ENCODE measurements at places on chromosomes 5 and 9.

- no peak for DNase-seq
Measured at GRCh38 chr9:89675058-89675742, 70.4 kb downstream of the GADD45G start.

- DNase-seq, result no peak
Measured at GRCh38 chr5:180464603-180464970, 29.6 kb upstream of the CNOT6 start.

DNA sequence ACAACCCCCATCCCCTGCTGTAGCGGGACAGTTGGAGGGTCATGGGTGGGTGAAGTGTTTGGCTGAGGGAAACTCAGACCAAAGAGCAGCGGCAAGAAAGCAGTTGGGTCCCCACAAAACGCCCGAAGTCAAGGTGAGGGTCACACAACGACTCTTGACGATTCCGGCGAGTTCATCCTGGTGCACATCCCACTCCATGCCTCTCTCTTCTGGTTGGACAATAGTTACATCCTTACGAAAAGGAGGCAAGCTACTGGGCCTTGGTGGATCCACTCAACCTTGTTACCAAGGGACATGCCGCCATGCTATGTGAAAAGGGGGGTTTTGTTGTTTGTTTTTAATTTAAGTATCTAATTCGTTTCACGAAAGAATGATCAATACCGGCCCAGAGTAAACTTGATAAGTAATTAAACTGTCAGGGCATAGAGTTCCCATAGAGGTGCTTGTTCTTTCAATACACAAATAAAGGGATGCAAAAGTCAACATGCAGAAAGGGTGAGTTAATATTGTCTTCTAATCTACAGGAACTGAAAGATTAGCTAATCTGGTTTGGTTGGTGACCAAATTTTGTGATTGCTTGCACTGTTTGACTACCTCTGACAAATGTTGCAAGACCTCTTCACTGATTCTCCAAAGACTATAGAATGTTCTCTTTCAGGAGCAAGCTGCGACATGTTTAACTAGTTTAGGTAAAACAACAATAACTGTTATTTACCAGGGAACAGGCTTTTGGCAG, 732 bp upstream of the SMIM15 start:
- DNase-seq, result no peak

DNA sequence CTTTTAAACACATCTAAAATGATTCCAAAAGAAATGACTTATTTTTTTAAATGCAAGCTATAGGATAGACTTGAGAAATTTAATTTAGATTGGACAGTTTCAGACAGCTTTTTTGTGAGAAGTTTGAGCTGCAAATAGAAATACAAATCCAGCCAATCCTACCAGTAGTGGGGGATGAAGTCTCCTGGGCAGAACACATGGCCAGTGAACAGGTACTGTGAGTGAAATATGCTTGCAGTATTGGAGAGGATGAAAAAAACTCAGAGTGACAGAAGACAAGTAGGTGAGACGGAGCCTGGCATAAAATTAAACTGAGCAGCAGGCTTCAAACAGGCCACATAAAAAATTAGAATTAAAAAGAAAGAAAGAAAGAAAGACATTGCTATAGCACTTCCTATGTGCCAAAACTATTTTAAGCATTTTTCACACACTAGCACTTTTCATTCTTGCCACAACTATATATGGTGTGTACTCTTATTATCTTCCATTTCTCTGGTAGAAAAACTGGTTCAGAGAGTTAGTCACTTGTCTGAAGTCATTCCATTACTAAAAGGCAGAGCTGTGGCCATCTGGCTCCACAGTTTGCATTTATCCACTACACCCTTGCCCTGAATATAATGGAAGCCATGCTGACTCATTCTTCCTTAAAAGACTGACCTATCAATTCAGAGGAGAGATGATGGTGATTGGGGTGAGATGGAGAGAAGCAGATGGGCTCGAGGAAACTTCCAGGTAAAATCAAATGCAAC, 310.2 kb upstream of the CTNND2 start:
- DNase-seq, result no peak

GRCh38 chr5:54094706-54095105, 215.7 kb downstream of the ARL15 start:
- DNase-seq, result no peak

- no peak for DNase-seq
Measured at GRCh38 chr5:136073714-136074529, 45.1 kb downstream of the TGFBI start.

DNA sequence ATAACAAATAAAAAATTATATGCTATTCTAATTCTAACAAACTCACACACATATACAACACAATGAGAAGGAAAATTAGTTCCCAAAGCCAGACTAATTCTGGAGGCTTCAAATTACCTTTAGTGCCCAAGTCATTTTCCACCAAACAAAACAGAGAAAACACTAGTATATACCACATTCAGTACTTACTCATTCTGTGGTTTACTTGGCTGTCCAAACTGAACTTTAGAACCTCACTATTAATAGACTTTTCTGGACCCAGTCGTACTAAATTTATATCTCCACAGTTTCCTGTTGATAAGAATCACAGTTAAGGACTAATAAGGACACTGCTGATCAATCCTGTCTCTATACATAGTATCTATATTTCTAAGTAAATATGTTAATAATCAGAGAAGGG, 66.4 kb downstream of the SETX start:
- DNase-seq, result no peak

DNA sequence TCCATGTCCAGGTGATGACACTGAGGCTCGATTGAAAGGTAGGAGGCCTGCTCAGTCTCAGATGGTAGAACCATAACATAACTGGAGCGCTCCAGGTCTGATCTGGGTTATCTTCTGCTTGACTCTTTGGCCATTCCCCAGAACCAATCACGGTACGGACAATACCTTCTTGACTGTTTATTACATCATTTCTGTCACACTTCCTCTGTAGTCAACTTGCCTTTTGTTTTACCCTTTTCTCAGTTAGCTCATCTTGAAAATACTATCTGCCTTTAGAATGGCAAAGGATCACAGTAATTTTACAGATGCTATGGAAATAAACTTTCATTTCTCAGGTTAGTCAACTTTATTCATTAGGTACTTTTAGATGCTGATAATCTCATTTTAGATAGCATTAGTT, 22.4 kb downstream of the GLRA1 start:
- DNase-seq, result no peak

- no peak for DNase-seq
Measured at GRCh38 chr5:148541054-148541835, 113.1 kb downstream of the HTR4 start.

All from CD4-positive, alpha-beta T cell treated with Interleukin-4 for 4 hours (primary cell).